Activated CD4-positive, alpha-beta T cell treated with anti-CD3 and anti-CD28 coated beads, Interleukin-2, amount 50 U/mL, for 48 hours (primary cell): ENCODE measurements at places on chromosomes 3 and 15.
A peak's percentile ranks its signal among the peaks of the same experiment; 100 is the strongest.

GRCh38 chr3:192957441-192958021 lies 39.9 kb upstream of the MB21D2 start:
- DNase-seq, result peak; percentile 11

DNA sequence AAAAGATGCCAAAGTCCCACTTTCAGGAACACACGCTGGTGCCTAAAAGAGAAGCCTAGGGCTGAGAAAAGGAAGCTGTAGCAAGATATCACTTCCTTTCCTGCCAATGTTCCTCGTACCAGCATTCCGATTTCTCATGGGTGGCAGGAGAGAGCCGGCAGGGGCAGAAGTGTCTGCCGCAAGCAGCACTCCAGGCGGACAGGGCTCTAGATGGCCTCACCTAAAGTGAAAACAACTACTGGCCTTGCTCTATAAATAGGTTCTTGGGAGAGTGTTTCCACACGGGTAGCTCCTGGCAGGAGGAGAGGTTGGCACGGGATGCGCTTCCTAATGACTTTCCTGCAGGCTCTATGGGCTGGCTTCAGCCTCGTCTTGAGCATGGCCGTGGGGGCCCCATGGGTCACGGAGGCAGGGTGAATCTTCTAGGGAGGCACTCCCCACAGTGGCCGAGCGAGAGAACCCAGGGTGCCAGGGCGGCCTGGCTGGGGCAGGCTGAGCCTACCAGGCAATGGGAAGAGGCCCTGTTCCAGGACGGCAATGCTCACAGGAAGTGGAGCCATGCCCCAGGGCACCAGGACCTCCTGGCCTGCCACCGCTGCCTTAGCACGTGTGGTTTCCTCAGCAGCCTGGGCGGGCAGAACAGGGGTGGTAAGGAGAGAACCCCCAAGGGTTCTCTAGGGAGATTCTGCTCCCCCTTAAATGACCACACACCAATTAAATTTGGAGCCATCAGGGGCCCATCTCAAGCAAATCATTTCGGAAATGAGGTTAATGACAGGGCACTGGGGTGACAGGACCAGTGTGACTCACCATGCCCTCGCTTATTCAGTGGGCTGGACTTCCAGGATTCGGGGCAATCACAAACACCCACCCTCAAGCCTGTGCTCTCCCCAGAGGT lies 14.6 kb upstream of the DUSP7 start:
- DNase-seq, result no peak

- DNase-seq, result no peak
Observed at GRCh38 chr15:35038626-35039451, 46.3 kb downstream of the NANOGP8 start.

DNA sequence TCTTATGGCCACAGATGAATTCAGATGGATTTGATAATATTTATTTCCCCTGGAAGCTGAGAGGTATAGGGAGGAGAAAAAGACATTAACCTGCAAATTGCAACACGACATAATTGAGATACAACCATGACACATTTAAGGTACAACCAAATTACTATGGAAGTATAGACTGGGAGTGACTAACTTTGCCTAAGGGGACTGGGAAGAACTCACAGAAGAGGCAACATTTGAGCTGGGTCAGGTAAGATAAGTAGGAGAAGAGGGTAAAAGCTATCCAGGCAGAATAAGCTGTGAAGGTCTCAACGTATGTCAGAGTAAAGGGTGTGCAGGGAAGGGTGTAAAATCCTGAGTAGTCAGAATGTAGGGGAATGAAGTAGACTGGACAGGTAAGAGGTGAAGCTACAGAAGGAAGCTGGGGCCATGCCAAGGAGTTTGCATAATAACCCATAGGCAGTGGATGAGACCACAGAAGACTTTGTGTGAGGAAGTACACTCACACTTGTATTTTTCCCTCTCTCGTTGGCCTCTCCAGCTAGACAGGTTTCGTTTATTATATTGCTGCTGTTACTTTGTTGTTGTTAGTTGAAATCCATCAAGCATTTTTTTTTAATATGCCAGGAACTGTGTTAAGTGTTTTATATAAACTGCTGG lies 28.0 kb upstream of the PTX3 start:
- DNase-seq, result no peak

DNA sequence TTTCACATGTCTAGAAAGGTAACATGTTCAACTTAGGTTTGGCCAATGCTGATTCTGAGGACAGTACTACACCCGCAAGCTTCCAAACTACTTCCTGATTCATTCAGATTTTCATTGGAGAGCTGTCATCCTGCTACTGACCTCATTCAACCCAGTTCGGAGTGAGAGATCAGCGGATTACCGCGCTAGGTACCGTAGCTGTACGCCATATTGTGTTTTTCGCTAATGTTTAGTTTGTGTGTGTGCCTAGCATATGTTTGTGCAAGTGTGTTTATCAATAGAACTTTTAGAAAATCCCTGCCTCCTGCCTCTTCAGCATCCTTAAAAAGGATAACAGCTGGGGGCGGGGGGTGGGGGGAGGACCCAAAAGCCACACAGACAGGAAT lies 1.1 kb downstream of the ZBTB20 start:
- peak; percentile 57 for DNase-seq

- DNase-seq, result no peak
Observed at GRCh38 chr3:60803216-60804173, 447.8 kb downstream of the FHIT start.

- no peak for DNase-seq
Observed at GRCh38 chr15:66650433-66650832, 51.6 kb upstream of the SMAD6 start.

GRCh38 chr3:46553154-46553553 lies 12.9 kb downstream of the LRRC2 start:
- no peak for DNase-seq
